Activated CD8-positive, alpha-beta memory T cell treated with anti-CD3 and anti-CD28 coated beads, Interleukin-2, amount 10 ng/mL, durations not matched to agents 7 days and 5 days (primary cell): ENCODE measurements at places on chromosomes 11 and 22. TPM values are rescaled to one million over a fixed set of nuclear protein-coding genes. Genes with fewer than 3 reads are reported as not detected.
A peak's percentile ranks its signal among the peaks of the same experiment; 100 is the strongest.

OR52E8 gene
- total RNA-seq: not detected

OR51B5 gene
- 0.47 TPM for total RNA-seq

SYTL2 gene
- 73.7 TPM for total RNA-seq

LDLRAD3 gene
- total RNA-seq: not detected

IL10RA gene
- total RNA-seq: 247 TPM

F2 gene
- total RNA-seq: not detected

FGF19 gene
- not detected for total RNA-seq

RAC2 gene
- total RNA-seq: 907 TPM

CRYBB1 gene
- 0.38 TPM for total RNA-seq

GRCh38 chr22:29814003-29814402 lies 24.1 kb downstream of the ASCC2 start:
- no peak for DNase-seq
- peaks cover 2% of the 10 kb centered on the region for H3K4me1 ChIP-seq
- H3K27ac ChIP-seq: no peak overlapping the region
- H3K27me3 ChIP-seq: no peaks in the 10 kb centered on the region
- peaks cover 25% of the 10 kb centered on the region for H3K36me3 ChIP-seq

- H3K4me3 ChIP-seq: no peak overlapping the region
- no peaks in the 10 kb centered on the region for H3K4me1 ChIP-seq
- DNase-seq: no peak
- no peak overlapping the region for H3K27ac ChIP-seq
- peaks cover 2% of the 10 kb centered on the region for H3K36me3 ChIP-seq
Measured at GRCh38 chr11:6567371-6567745, 36.1 kb downstream of the RRP8 start.

DNA sequence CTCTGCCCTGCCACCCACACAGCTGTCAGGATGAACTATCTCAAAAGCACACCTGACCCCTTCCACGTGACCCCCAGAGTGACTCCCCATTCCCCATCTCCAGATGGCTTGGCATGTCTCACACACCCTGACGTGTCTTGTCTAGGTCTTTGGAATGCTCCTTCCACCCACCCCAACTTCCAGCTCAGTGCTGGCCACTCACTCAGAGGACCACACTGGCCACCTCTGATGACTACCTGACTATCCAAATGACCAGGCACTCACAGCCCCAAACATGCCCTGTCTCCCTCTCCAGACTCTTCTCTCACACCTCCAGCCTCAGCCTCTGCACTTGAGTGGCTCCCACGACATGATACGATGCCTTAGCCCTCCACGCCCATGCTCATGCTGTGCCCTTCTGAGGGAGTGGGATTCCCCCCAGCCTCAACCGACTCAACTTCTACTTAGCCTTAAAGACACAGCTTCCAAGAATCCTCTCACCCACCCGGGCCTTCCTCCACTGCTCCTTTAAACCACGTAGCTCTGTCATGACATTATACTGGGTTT lies 259.4 kb downstream of the BUD13 start:
- no peak overlapping the region for H3K4me3 ChIP-seq
- DNase-seq: no peak
- no peaks in the 10 kb centered on the region for H3K36me3 ChIP-seq
- no peaks in the 10 kb centered on the region for H3K4me1 ChIP-seq

DNA sequence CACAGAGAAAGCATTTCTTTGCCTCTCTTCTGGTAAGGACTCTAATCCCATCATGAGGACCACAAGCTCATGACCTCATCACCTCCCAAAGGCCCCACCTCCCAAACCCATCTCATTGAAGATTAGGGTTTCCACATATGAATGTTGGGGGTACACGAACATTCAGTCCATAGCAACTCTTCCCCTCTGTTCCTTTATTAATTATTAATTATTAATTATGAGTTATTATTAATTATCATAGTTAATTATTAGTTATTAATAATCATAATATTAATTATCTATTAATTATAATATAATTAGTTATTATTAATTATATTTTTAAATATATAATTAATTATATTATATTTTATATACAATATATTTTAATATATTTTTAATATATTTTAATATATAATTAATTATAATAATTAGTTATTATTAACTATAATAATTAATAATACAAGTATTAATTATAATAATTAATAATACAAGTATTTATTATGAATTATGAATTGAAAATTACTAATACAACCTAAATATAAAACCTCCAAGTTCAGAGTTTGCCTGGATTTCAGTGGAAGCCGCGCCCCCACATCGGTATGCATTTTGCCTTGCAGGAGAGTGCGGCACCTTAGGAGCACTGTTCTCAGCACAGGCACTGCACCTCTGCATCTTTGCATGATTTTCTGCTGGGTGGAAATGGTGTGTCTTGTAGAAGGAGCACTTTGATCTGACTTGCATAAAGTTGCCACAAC lies 128.0 kb upstream of the FGF3 start:
- no peak overlapping the region for H3K4me3 ChIP-seq
- no peaks in the 10 kb centered on the region for H3K36me3 ChIP-seq
- no peaks in the 10 kb centered on the region for H3K27me3 ChIP-seq
- H3K4me1 ChIP-seq: no peaks in the 10 kb centered on the region
- no peak overlapping the region for H3K27ac ChIP-seq
- DNase-seq: no peak

GRCh38 chr11:72443016-72443415 lies 8.7 kb upstream of the CLPB start:
- no peak for DNase-seq
- peaks cover 12% of the 10 kb centered on the region for H3K4me1 ChIP-seq
- no peak overlapping the region for H3K4me3 ChIP-seq
- H3K27ac ChIP-seq: no peak overlapping the region

- peak overlapping the region; percentile 89 for H3K27ac ChIP-seq
- no peaks in the 10 kb centered on the region for H3K27me3 ChIP-seq
- H3K4me3 ChIP-seq: no peak overlapping the region
- H3K36me3 ChIP-seq: peaks cover 44% of the 10 kb centered on the region
Measured at GRCh38 chr11:60989093-60989650, 17.7 kb downstream of the CD6 start.

GRCh38 chr11:118488480-118489109 lies 38.7 kb upstream of the TTC36 start:
- peaks cover 5% of the 10 kb centered on the region for H3K4me1 ChIP-seq
- no peak overlapping the region for H3K4me3 ChIP-seq
- H3K36me3 ChIP-seq: peaks cover 35% of the 10 kb centered on the region

GRCh38 chr11:19577976-19578619 lies 134.5 kb upstream of the NAV2 start:
- no peaks in the 10 kb centered on the region for H3K36me3 ChIP-seq
- H3K4me3 ChIP-seq: no peak overlapping the region
- no peak overlapping the region for H3K27ac ChIP-seq

GRCh38 chr22:41478891-41479521 lies 10.1 kb downstream of the ACO2 start:
- DNase-seq: no peak
- no peaks in the 10 kb centered on the region for H3K36me3 ChIP-seq
- no peaks in the 10 kb centered on the region for H3K27me3 ChIP-seq
- H3K27ac ChIP-seq: no peak overlapping the region

DNA sequence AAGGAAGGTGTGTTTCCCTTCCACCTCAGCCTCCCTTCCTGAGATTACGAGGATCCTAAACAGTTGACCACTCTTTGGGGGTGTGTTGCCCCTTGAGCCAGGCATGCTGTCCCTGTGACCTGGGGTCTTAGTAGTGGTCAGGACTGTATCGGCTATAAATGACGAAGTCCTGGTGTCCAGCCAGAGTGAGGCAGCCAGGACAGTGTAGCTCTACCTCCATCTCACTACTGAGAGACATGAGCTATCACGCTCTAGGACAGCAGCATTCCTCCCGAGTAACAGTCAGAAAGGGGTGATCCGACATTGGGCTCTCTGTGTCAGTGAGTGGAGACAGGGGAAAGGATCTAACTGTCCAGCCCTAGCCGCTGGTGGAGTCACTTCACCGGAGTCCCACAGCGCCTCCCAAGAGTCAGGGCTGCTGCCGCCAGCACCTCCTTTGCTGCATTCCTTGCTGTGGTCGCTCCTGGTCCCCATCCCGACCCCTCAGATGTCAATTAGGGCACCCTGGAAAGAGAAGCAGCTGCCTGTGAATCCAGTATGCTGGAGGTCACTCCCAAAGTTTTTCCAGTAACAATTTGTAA lies 3.3 kb upstream of the B3GNT6 start:
- H3K27ac ChIP-seq: no peak overlapping the region
- H3K4me3 ChIP-seq: no peak overlapping the region
- peaks cover 28% of the 10 kb centered on the region for H3K27me3 ChIP-seq
- peaks cover 4% of the 10 kb centered on the region for H3K4me1 ChIP-seq
- no peak for DNase-seq

- H3K27ac ChIP-seq: peak within 1 kb of the TSS; percentile 84
- H3K36me3 ChIP-seq: peaks cover 14% of the 10 kb centered on the region
- H3K4me1 ChIP-seq: peaks cover 27% of the 10 kb centered on the region
- peak within 1 kb of the TSS; percentile 83 for H3K4me3 ChIP-seq
- peak; percentile 99 for DNase-seq
Measured at GRCh38 chr11:34916015-34916842, at the start of the genes APIP and PDHX. TSS of gene APIP (minus strand) at chr11:34916379. CDS start at chr11:34916284, 95 bp downstream. TSS of gene PDHX (plus strand) at chr11:34916618. CDS start at chr11:34916656, 38 bp downstream.

- H3K4me3 ChIP-seq: no peak overlapping the region
- no peak overlapping the region for H3K27ac ChIP-seq
- H3K27me3 ChIP-seq: no peaks in the 10 kb centered on the region
- DNase-seq: no peak
- peaks cover 23% of the 10 kb centered on the region for H3K4me1 ChIP-seq
- peaks cover 39% of the 10 kb centered on the region for H3K36me3 ChIP-seq
Measured at GRCh38 chr11:77402218-77402556, 71.7 kb downstream of the PAK1 start.

- peaks cover 48% of the 10 kb centered on the region for H3K4me1 ChIP-seq
- H3K27me3 ChIP-seq: no peaks in the 10 kb centered on the region
- no peak overlapping the region for H3K4me3 ChIP-seq
- H3K27ac ChIP-seq: peak overlapping the region; percentile 31
- H3K36me3 ChIP-seq: peaks cover 48% of the 10 kb centered on the region
- no peak for DNase-seq
Measured at GRCh38 chr11:85740481-85741400, 54.7 kb upstream of the CCDC89 start.

GRCh38 chr11:126669416-126669815 lies 313.9 kb downstream of the ST3GAL4 start:
- no peak overlapping the region for H3K4me3 ChIP-seq
- no peaks in the 10 kb centered on the region for H3K36me3 ChIP-seq
- H3K4me1 ChIP-seq: no peaks in the 10 kb centered on the region
- no peak overlapping the region for H3K27ac ChIP-seq
- peaks cover 15% of the 10 kb centered on the region for H3K27me3 ChIP-seq

DNA sequence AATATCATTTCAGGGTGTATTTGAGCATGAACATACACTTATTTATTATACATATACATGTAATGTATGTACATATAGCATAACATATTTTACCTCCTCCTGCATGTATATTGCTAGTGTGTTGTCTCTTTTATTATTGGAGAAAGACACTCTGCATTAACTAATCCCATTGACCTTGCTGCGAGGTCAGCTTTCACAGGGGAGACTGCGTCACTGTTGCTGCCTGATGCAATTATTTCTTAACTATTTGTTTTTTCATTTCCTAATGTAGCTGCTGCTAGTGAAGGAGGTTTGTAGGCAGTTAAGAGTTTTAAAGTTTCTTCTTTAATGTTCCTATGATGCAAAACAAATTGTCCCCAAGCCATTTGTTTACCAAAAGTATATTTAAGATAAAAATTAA lies 185.4 kb upstream of the CNTN5 start:
- no peaks in the 10 kb centered on the region for H3K36me3 ChIP-seq
- no peak overlapping the region for H3K4me3 ChIP-seq
- H3K27ac ChIP-seq: no peak overlapping the region
- no peaks in the 10 kb centered on the region for H3K4me1 ChIP-seq
- no peak for DNase-seq

GRCh38 chr22:42820045-42820763 lies 36.9 kb downstream of the ARFGAP3 start:
- DNase-seq: no peak
- H3K4me3 ChIP-seq: no peak overlapping the region
- H3K27me3 ChIP-seq: no peaks in the 10 kb centered on the region
- H3K27ac ChIP-seq: no peak overlapping the region

DNA sequence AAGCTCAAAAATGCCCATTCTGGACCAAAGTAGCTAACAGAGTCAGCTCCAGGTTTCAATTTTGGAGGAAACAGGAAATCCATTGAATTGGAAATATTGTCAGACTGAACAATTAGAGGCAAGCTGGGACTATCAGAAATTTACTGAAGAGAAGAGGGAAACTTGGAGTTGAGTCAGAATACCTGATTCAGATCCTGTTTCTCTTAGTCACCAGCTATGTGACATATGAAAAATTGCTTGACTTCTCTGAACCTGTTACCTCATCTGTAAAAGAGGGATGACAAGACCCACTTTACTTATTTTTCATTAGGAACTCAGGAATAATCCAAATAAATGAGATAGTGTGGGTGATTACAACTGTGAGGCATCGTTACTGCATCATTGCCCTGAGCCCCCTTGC lies 148.9 kb upstream of the CADM1 start:
- no peak for DNase-seq
- no peak overlapping the region for H3K27ac ChIP-seq
- no peaks in the 10 kb centered on the region for H3K27me3 ChIP-seq
- H3K36me3 ChIP-seq: no peaks in the 10 kb centered on the region
- no peak overlapping the region for H3K4me3 ChIP-seq
- H3K4me1 ChIP-seq: no peaks in the 10 kb centered on the region

- peaks cover 17% of the 10 kb centered on the region for H3K27me3 ChIP-seq
- H3K4me1 ChIP-seq: no peaks in the 10 kb centered on the region
- H3K27ac ChIP-seq: no peak overlapping the region
- peaks cover 2% of the 10 kb centered on the region for H3K36me3 ChIP-seq
Measured at GRCh38 chr11:1208394-1209261, 14.2 kb upstream of the MUC5B start.

DNA sequence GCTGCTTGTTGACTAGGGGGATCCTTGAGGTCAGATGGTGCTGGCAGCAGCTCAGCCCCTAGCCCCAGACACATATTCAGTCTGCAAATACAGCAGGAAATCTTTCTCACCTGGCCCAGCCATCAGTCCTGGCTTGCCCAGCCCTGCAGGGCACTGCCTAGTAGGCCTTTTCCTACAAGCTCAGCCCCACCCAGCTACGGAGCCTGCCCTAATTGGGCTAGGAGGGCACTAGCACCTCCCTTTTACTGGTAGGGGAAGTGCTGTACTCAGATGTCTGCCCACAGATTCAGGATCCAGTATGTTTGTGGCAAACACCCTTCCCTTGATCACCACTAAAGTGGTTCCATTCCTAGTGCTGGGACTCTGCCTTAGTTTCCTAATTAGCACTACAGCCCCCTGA lies 257.1 kb upstream of the CADM1 start:
- no peak overlapping the region for H3K27ac ChIP-seq
- no peaks in the 10 kb centered on the region for H3K4me1 ChIP-seq
- no peak for DNase-seq
- H3K4me3 ChIP-seq: no peak overlapping the region
- H3K27me3 ChIP-seq: peaks cover 14% of the 10 kb centered on the region
- no peaks in the 10 kb centered on the region for H3K36me3 ChIP-seq

- DNase-seq: no peak
- H3K36me3 ChIP-seq: no peaks in the 10 kb centered on the region
- no peaks in the 10 kb centered on the region for H3K27me3 ChIP-seq
- no peak overlapping the region for H3K4me3 ChIP-seq
Measured at GRCh38 chr11:79352349-79352703, 88.5 kb downstream of the TENM4 start.

DNA sequence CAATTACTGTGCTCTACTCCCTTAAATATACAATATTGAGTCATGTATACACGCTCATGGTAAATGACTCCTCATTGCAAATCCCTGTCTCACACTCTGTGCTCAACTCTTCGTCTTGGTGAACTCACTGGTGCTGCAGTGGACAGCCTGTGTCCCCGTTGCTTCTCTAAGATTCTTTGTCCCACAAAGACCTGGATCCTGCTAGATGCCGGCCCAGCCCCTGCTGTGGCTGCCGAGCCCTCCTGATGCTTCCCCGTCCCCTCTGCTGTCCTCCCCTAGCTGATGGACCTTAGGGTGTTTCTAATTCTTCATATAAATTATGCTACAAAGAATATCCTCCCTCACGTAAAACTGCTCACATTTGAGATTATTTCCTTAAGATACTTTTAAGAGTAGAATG lies 5.5 kb downstream of the APOL2 start:
- DNase-seq: no peak
- H3K27me3 ChIP-seq: no peaks in the 10 kb centered on the region
- H3K36me3 ChIP-seq: peaks cover 70% of the 10 kb centered on the region
